ENCODE measurements at places on chromosomes 5 and 9. TPM values are rescaled to one million over a fixed set of nuclear protein-coding genes. Genes with fewer than 3 reads are reported as not detected.

The PCDHA1 gene
- polyA plus RNA-seq: not detected

The FAM221B gene
- polyA plus RNA-seq: 0.35 TPM

The PCDHB16 gene
- 0.31 TPM for polyA plus RNA-seq

The SLC34A3 gene
- polyA plus RNA-seq: not detected

The HMMR gene
- 3.7 TPM for polyA plus RNA-seq

The SPATA31C1 gene
- polyA plus RNA-seq: not detected

GRCh38 chr5:102049517-102049916 lies 246.6 kb downstream of the SLCO4C1 start:
- DNase-seq: no peak

DNA sequence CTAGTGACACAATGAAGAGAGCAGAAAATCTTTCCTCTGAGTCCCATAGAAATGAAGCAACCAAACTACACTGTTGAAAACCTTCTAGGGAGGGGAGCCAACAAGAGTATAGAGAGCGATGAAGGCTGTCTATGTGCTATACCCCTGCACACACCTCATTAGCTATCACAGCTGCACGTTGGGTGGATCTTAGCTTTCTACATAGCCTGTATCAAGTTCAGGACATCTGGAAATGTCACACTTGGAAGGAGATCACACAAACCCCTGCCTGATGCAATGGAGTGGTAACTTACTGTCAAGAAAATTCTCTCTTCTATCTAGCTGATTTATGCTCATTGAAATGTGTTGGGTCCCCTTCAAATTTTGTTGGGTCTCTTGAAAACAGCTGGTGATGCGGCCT lies 127.0 kb upstream of the NTRK2 start:
- DNase-seq: no peak

DNA sequence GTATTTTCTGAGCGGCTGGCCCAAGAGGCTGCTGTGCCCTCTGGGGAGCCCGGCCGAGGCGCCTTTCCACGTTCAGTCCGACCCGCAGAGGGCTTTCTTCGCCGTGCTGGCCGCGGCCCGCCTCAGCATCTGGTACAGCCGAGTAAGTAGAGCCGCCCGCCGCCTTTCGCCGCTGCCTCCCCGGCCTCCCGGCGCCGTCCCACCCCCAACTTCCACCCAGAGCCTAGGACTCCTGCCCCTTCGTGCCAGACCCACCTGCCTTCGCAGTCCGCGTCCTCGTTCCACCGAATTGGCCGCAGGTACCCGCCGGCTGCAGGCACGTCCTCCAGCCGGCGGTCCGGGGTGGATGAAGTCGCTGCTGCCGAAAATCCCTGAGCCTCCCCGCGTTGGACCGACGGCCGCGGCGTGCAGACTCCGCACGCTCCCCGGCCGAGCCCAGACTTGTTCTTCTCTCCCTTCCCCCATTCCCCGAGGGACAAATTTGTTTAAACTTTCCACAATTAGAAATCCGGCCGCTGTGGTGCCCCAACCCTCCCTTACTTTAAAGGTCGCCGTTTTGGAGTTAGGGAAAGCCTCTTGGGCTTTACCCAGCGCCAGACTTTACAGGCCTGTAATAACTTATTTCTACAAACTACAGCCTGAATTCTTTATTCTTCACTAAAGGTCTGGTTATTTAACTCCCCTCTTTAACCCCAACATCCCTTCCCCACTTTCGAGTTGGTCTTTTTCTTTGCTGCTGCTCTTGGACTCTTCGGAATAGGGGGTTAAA lies 589 bp downstream of the RIC1 start:
- peak; percentile 60 for DNase-seq

GRCh38 chr9:108844856-108845255 lies 10.9 kb downstream of the ACTL7B start:
- no peak for DNase-seq

DNA sequence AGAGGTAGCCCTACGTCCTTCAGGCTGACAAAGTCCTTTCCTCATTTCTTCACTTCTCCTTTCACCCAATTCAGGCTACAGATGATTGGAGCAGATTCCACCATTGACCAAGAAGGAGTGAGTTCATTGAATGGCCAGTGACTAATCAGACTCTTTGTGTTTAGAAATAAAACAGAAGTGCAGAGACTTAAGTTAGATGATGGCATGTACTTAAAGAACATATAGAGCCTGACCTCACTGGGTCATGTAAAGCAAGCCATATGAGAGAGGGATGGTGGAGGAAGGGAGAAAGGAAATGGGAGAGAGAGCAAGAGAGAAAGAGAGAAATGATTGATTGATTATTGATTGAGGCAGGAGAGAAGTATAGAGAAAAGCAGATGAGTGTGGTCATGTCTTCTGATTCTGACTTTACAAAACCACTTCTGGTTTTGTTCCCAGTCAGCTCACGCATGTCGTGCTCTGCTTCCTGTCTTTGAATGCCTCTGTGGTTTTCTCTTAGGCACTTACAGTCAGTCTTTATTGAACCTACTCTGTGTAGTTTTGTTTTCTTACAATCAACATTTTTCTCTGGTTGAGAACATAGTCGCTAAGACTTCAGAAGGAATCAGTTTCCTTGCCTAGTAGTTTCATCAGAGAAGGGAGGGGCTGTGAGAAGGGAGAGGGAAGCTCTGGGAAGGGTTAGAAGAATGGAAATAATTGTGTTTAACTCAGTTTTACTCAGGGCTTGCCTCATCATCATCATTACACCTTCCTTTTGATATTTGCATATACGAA lies 149.2 kb upstream of the KLF9 start:
- no peak for DNase-seq

DNA sequence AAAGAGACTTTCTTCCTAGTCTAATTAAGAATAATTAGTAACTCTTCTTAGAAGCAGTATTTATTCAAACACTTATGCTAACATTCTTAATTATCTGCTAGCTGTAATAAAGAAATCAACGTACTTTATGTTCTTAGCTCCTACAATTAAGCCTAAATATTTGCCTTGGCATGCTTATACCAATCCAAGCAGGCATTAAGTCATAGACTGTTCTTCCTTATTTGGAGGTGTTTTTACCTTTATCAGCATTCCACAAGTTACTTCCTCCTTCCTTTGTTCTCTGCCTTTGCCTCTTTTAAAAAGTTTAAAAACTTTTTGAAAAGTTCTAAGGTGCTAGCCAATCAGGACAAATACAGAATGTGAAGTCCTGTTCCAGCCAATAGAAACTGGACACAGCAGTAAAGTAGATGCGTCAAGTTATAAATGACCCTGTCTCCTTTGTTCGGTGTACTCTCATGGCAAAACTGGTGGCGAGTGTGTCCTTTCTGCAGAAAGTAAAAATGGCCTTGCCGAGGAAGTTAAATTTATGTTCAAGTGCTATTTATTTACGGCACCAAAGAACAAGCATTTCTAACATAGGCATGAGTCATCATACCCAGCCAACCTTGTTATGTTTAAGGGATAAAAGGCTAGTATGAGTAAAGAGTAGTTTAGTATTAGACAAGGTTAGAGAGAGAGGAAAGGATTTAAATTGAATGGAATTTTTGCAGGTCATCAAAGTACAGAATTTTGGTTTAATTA lies 58.6 kb downstream of the GPBP1 start:
- no peak for DNase-seq

- no peak for DNase-seq
Measured at GRCh38 chr9:13369431-13369830, 89.9 kb upstream of the MPDZ start.

DNA sequence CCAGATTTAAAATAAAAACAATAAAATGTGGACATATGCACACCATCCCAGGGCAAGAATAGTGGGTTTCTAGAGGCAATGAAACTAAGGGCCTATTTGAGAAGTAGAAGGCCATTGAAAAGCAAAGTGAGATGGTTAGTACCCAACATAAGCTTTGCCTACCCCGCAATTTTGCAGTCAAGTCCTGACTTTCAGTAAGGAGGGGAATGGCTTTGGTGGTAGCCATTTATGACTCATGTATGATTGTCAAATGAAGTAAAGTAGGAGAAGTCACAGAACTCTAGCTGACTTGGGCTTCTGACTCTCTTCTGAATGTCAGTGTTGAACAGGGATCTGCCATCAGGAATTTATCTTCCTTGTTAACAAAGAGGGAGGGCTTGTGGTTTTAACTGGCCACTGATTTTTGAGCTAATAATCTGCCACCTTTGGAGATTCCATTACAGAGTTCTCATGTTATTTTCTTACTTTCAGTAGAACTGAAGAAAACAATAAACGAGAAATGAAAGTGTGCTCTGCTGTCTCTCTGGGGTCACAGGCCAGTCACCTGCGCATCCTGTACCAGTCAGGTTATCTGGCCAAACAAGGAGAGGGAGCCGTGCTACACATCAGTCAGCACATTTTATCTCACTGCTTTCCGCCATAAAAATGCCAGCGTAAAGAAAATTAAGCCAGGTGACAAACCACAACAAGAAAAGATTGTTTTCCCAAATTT lies 14.3 kb upstream of the SNCAIP start:
- no peak for DNase-seq

- DNase-seq: no peak
Measured at GRCh38 chr9:21653091-21653490, 149.3 kb upstream of the MTAP start.

DNA sequence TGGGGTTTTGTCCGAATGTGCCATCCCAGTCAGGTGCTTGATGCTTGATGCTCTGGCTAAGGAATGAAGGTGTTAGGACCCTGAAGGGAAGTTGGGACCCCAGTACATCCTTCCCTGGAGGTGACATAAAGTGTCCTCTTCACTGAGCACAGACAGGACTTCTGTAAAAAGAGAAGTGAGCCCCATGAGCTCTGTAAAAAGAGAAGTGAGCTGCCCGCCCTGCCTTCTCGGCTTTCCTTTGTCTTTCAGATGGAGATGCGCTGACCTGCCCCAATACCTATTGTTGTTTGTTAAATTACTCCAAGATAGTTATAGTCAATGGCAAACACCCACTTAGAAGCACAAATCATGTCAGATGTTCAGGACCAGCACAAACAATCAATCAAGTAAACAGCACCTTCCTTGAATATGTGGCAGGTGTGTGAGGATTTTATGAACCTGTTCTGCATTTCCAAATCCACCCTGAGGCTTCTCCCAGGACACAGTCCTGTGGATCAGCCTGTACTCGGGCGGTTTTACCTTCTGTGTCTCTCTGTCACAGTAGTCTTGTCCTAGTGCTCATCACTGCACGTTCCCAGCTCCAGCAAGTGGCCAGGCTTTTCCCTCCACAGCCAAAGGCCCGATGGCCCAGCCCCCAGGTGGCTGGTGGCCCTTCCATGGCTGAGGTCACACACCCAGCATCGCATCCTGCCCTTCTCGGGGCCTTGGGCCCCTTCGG lies 191.4 kb downstream of the MTRR start:
- no peak for DNase-seq

GRCh38 chr5:125134216-125135081 lies 388.0 kb upstream of the ZNF608 start:
- DNase-seq: no peak

GRCh38 chr9:71604197-71605063 lies 163.9 kb downstream of the CEMIP2 start:
- DNase-seq: peak; percentile 81

DNA sequence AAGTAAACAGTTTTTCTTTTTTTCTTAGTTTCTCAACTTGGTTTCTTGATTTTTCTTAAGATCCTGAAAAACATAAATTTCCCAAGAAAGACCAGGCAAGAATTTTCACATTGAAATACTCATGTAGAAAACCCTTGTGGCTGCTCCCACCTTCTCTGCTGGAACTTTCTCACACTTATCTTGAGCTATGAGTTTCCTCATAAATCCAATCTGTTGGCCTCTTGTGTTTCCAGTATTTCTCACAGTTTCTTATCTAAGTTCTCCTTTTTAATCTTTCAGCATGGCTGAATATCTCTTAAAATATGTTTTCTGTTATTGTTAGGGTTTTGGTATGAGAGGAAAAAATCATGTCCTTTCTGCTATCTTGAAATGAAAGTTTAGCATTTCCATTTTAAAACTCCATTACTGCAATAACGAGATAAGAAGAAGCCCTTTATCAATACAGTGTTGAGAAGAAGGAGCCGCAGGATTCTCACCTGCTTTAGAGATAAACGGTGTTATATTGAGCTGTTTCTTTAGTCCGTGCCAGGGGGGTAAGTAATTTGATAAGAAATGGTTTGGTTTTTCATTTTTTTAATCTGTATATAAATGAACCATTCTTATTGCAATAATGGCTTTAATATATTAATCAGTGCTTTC lies 89.3 kb downstream of the ALDH1A1 start:
- no peak for DNase-seq

- DNase-seq: no peak
Measured at GRCh38 chr5:1011226-1011631, 2.6 kb downstream of the NKD2 start.

DNA sequence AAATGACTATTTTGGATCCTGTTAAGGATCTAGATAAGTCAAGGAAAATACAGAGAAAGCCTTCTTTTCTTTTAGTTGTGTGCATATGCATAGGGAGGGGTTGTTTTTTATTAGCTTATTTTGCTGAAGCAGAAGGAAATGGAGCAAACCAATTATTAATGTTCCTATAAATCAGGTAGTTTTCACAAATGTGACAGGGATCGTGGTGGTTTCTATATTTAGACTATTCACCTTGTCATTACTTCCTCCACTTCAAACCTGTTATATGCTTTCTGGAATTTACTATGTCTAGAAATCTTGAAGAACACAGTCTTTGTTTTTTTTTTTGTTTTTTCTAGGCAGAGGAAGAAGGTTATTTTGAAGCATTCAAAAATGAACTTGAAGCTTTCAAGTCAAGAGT lies 22.2 kb downstream of the CDC37L1 start:
- no peak for DNase-seq

DNA sequence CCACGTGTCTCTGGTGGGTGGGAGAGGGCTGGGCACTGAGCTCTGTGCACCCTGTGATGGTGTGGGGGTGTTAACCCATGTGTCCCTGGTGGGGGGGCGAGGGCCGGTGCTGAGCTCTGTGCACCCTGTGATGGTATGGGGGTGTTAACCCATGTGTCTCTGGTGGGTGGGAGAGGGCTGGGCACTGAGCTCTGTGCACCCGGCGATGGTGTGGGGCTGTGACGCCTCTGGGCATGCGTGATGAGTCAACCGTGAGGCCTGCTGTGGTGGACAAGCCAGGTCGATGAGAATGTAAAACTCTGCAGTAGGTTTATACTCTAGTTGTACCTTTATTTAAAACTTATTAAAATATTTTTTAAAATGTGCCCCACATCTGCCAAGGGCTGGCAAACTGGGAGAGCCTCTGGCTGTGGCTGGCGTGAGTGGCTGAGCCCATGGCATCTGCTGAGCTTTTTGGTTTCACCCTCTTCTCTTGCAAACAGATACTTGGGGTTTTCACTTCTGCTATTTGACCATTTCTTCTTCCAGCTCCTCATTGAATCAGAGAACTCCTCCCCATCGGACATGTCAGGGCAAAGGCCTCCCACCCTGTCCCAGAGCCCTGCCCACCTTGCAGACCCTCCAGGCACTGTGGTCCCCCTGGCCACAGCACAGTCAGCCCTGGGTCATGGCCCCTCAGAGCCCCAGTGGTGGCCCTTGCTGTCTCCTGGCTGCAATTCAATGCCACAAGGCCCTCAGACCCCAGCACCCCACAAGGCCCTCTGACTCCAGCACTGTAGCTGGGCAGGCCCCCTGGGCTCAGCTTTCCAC lies 18.5 kb upstream of the EXOC3 start:
- DNase-seq: no peak

GRCh38 chr9:126915281-126915816 lies 767 bp downstream of the RALGPS1 start:
- no peak for DNase-seq

- no peak for DNase-seq
Measured at GRCh38 chr5:73103870-73104299, 16.5 kb upstream of the TMEM171 start.

GRCh38 chr5:158812408-158812807 lies 287.3 kb downstream of the EBF1 start:
- no peak for DNase-seq

All from liver (tissue), 10 donors.